Heart right ventricle (tissue), 16 donors: ENCODE measurements at places on chromosomes 3 and 15. TPM values are rescaled to one million over a fixed set of nuclear protein-coding genes. Genes with fewer than 3 reads are reported as not detected.

GRCh38 chr3:8239718-8240695 lies 261.6 kb upstream of the LMCD1 start:
- no peaks in the 10 kb centered on the region for H3K36me3 ChIP-seq

GRCh38 chr15:44296625-44297524 lies 8.4 kb downstream of the GOLM2 start:
- H3K4me3 ChIP-seq: no peak overlapping the region
- no peak for DNase-seq
- peaks cover 10% of the 10 kb centered on the region for H3K36me3 ChIP-seq
- no peaks in the 10 kb centered on the region for H3K27me3 ChIP-seq

DNA sequence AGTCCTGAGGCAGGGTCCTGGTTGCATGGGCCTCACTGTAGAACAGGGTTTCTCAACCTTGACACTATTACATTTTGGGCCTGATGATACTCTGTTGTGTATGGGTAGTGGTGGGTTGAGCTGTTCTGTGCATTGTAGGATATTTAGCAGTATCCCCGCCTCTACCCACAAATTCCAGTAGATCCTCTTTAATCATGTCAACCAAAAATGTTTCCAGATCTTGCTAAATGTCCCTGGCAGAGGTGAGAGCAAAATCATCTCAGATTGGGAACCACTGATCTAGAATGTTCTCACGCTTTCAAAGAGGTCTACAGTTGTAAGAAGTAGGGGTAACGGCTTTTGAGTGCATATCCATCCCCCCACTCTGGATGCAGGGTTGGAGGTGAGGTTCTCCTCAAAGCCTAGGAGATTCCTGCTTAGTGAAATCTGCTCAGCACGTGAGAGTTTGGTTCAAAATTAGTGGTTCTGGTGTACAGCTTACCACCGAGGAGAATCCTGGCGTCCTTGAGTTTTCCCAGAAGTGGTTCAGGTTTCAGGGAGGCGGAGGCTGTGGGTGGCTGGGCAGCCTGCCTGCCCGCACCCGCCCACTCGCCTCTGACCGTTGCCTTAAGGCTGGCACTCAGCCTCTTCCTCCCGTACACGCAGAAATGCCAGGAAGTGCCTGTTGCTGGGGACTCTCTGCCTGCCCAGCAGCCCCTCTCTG lies 5.3 kb downstream of the ACVR2B start:
- H3K4me1 ChIP-seq: peaks cover 68% of the 10 kb centered on the region
- H3K4me3 ChIP-seq: no peak overlapping the region
- peak overlapping the region; percentile 11 for H3K27ac ChIP-seq
- no peaks in the 10 kb centered on the region for H3K36me3 ChIP-seq
- no peak for DNase-seq
- no peaks in the 10 kb centered on the region for H3K27me3 ChIP-seq

GRCh38 chr3:175646865-175647264 lies 787.7 kb downstream of the NAALADL2 start:
- H3K27ac ChIP-seq: no peak overlapping the region
- H3K4me3 ChIP-seq: no peak overlapping the region
- H3K27me3 ChIP-seq: no peaks in the 10 kb centered on the region

DNA sequence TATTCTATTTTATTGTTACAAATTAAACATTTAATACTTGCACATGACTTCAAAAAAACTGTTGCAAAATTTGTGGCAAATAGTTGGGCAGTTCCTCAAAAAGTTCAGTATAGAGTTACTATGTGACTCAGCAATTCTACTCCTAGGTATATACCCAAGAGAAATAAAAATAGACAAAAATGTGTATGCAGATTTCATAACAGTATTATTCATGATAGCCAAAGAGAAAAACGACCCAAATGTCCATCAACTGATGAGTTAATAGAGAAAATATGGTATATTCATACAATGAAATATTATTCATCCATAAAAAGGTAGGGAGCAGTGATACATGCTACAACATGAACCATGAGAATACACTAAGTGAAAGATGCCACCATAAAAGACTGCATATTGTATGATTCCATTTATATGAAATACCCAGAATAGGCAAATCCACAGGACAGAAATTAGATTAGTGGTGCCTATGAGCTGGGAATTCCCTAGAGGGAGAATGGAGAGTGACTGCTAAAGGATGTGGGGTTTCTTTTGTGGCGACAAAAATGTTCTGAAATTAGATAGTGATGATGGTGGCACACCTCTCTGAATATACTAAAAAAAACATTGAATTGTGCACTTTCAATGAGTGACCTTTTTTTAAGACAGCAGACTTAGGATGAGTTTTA lies 31.6 kb upstream of the CLASP2 start:
- H3K4me3 ChIP-seq: no peak overlapping the region
- H3K4me1 ChIP-seq: no peaks in the 10 kb centered on the region
- no peaks in the 10 kb centered on the region for H3K27me3 ChIP-seq
- no peak for DNase-seq
- H3K27ac ChIP-seq: no peak overlapping the region

- no peak for DNase-seq
- peak overlapping the region; percentile 84 for H3K27ac ChIP-seq
- no peaks in the 10 kb centered on the region for H3K36me3 ChIP-seq
- peaks cover 13% of the 10 kb centered on the region for H3K4me1 ChIP-seq
These were observed 841 bp downstream of the POGLUT1 start for GRCh38 chr3:119469418-119470189.

ABHD2 gene
- total RNA-seq: 98.5 TPM

CTXND1 gene
- 1.8 TPM for total RNA-seq

DNA sequence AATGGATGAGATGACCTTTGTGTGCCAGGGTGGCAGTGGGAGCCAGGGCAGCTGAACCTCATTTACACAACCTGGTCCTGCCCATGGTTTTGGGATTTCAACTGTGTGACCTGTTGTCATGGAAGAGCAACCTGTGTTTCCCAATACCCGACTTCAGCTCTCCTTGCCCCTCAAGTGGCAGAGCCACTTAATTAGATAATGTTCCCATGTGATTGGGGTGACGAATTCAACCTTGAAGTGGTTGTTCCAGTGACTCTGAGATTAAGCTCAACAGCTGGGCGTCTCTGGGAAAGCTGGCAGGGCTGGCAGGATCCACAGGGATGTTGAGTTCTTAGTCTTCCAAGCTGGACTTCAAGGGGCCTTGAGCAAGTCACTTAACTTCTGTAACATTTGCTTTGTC lies 71.0 kb downstream of the THSD4 start:
- H3K4me3 ChIP-seq: no peak overlapping the region
- peak; percentile 43 for DNase-seq
- no peaks in the 10 kb centered on the region for H3K27me3 ChIP-seq
- H3K36me3 ChIP-seq: no peaks in the 10 kb centered on the region
- no peaks in the 10 kb centered on the region for H3K4me1 ChIP-seq
- H3K27ac ChIP-seq: peak overlapping the region; percentile 77

DNA sequence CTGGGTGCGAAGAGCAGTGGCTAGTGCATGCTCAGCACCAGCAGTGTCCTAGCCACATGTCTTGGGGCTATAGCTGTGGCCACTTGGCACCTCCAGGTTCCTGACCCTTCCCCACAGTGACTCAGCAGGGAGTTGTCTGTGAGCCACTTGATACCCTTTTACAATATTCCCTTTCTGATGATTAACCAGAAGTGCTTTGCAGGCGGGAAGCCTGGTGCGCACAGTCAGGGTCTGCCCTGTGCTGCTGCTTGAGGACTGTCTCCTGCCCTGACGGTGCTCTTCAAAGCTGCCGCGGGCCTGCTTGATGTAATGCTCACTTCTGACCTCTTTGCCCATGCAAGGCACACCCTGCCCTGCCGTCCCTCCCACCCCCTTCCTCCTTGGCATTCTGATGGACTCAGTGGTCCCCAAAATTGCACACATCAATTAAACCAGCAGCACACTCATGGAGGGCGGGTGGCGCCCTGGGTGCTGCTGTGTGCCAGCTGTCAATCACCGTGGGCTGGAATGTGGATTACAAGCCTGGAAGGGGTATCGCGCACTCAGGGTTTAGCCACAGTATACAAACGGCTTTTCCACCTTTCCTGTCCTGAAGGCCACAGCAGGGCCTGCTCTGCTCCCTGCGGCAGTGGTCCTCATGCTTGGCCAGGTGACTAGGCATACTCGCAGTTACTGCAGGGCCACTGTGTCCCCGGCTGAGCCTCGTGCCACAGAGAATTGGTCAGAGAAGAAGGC lies 40.9 kb upstream of the PCSK6 start:
- H3K4me3 ChIP-seq: no peak overlapping the region
- no peaks in the 10 kb centered on the region for H3K27me3 ChIP-seq
- no peak overlapping the region for H3K27ac ChIP-seq
- no peak for DNase-seq
- H3K4me1 ChIP-seq: peaks cover 17% of the 10 kb centered on the region

CLDN16 gene
- total RNA-seq: not detected
